ENCODE measurements at places on chromosomes 3 and 15.

- DNase-seq: no peak
These were observed 437.8 kb downstream of the ZIC1 start for GRCh38 chr3:147846854-147847478.

DNA sequence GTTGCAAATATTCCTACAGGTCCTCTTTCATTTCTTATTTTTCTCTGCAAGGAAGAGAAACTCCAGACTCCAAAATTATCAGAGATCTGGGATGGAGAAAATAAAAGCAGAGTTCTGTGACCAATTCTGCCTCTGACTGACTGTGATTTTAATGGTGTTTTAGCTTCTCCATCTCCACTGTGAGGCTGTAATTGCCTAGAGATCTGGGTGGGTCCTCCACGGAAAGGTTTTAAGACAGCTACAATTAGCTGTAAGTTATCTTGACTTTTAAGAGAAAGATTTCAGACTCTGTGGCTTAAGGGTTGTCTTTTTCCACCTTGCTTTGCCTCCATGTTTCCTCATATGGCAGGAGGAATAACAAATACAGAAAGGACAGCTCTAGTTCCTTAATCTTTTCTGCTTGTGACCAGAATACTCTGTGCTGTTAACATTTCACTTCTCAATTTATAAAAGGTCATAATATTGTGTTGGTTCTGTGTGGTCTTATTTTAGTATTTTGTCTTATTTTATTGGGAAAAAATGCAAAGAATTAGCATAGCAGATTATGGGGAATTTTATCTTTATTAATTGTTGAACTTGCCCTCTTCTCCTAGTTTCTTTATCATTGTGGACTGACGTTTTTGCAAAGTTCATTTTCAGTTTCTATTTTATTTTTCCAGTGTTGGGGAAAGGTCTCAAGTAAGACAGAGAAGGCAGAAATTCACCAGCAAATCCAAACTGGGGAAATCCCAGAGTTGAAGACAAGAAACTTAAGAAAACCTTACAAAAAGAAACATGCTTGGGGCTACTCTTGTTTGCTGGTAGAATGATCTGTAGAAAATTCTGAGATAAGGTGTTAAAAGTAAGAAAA is 157.9 kb downstream of the RAP2B start:
- DNase-seq: peak; percentile 25

DNA sequence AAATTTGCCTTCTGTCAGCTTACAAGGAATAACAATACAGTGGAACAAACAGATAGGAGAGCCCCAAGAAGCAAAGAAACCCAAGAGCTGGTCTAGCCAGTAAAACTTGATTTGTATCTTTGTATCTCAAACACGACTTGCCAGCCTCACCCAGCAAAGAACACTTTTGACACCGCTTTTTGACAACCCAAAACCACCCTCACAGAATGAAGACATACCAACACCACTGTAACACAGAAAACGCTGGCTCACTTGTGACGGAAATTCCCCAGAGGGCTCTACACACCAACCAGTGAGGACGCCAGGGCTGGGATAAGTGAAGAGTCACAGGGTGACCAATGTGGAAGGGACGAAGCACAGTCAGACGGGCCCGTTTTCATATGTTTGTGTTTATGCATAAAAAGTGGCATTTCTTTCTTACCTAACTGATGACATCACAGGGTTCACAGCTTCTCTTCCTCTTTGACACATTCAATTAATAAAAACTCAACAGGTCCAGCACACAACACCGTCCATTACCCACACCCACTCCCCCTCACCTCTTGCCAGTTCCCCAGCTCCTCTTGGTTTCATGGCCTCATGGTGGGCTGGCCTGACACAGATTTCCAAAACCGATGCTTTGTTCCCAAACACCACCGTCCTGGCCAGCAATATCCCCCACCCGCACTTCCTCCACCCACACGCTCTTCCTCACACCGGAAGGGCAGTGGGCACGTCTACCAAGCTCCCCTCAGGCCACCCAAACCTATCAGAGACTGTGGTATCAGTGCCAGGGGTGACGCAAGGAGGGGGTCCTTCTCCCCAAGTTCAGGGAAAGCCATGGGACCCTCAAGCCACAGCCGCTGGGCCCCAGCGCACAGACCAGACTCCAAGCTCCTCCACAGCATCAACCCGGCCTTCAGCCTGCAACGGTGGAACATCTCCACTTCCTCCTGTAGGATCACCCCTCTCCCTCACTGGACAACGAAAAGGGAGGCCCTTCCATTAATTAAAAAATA is 94.2 kb downstream of the ADAMTS17 start:
- no peak for DNase-seq

DNA sequence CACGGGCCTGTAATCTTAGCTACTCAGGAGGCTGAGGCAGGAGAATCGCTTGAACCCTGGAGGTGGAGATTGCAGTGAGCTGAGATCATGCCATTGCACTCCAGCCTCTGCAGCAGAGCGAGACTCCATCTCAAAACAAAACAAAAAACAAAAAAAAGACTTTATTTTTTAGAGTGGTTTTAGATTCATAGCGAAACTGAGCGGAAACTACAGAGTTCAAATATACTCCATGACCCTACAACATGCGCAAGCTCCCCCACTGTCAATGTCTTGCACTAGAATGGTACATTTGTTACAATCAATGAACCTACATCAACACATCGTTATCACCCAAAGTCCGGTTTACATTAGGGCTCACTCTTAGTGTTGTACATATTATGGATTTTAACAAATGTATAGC is 2.2 kb upstream of the CRTAP start:
- no peak for DNase-seq

GRCh38 chr3:42982645-42983412 is 3.7 kb downstream of the GASK1A start:
- no peak for DNase-seq

DNA sequence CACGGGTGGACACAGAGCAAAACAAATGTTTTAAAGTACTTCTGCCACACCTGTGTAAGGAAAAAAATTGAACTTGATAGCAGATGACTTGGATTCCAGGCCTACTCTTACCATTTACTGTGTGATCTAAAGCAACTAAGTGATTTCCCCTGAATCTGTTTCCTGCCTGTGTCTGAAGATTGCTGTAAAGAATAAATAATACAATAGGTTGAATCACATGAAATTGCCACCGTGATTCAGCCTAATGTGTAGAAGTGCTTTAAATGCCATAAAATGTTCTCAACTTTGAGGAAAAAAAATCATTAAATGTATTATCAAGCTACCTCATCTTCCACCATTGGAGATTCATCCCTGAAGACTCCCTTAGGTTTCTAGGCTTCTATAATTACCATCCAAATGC is 27.6 kb upstream of the NUDT16 start:
- DNase-seq: no peak

- no peak for DNase-seq
These were observed 1301.6 kb downstream of the SI start for GRCh38 chr3:163776743-163777142.

GRCh38 chr3:175983379-175983778 is 1124.2 kb downstream of the NAALADL2 start:
- DNase-seq: no peak

DNA sequence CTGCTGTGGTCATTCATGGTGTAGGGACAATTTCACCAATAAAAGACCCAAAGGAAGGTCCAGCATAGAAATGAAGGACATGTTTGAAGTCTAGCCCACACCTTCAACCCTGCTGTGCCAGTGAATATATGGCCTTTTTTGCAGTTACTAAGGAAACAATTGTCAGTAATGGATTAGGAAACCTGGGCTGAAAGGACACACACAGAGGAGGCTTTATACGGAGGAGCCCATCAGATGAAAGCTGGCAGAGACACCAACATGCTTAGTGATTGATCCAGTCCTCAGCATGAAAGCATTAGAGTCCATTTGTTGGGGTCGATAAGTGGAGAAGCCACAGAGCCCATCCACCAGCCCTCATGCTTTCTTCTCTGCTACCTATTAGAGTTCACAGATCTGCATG is 584.3 kb downstream of the AGBL1 start:
- no peak for DNase-seq

DNA sequence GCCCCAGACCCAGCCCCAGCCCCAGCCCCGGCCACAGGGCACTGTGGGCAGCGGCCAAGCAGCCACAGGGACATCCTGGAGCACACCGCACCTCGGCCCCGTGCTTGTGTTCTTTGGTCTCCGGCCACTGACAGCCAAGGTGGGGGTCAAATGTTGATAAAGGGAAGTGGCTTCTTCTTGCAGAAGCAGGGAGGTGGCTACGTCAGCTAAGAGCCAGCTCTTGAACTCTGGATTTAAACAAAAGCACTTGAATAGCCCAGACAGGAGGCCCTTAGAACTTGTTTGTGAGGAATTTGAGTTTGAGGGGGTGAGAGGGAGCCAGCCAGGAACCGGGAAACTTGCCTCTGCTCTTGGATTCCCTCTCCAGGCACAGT is 135.8 kb upstream of the ABHD17C start:
- no peak for DNase-seq

GRCh38 chr3:57896031-57896430 is 112.2 kb upstream of the FLNB start:
- DNase-seq: no peak

DNA sequence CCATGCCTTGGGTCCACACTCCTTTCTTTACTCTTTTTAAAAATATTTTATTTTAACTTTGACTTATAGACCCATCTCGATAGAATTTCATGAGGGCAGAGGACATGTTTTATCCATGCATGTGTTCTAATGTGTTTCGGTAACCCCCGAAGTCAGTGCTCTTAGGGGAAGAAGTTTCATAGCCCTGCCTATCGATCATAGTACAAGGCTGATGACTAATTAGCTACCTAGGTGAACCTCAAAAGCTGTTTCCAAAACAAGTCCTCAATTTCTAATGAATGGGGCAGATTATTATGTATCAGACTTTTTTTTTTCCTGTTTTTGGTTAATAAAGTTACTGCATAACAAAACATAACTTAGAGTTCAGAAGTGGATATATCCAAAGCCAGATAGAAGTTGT is 82.0 kb downstream of the MBNL1 start:
- no peak for DNase-seq

DNA sequence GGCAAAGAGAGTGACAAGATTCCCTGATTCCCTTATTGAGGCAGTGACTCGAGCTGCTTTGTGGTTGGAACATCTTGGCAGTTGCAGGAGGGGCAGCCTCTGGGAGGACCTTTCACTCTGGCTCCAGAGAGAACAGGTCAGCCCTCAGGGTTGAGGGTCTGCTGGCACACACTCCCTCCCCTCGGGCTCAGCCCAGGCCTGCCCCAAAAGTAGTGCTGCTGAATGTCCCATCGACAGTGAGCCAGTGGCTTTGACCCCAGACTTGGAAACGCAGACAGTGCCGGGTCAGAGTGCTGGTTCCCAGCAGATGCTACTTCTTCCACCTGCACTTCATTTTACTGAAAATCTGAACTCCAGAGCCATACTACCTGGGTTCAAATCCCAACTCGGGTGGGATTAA is 25.6 kb upstream of the ATP2B2 start:
- no peak for DNase-seq

All from OCI-M1 (cell line).